ENCODE measurements at places on chromosomes 2 and 18.
A peak's percentile ranks its signal among the peaks of the same experiment; 100 is the strongest.

- no peak for DNase-seq
Measured at GRCh38 chr2:11546072-11546471, 12.2 kb downstream of the GREB1 start.

GRCh38 chr2:120687210-120687609 lies 48.5 kb upstream of the GLI2 start:
- DNase-seq, result no peak

DNA sequence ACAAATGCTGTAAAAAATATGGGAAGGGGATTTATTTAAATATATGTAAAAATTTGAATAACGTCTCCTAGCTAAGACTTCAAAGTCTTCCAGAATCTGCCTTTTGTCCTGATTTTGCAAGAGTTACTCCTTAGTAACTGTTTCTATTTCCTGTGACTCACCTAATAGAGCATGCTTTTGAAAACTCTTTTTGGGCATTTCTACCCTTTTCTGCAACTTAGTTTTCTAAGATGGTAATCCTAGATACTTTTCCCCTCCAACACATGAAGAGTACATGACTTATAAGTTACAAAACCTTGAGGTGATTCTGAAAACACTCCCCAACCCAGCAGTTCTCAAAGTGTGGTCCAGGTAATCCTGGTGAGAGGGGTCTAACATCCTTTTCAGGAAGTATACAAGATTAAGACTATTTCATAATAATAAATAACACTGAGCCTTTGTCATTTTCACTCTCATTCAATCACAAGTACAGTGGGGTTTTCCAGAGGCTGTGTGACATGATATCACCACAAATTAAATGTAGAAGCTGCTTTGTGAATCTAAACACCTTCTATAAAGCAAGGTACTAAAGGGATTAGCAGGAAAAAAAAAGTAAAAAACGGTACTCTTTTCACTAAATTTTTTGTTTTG lies 31.9 kb downstream of the PPP4R3B start:
- no peak for DNase-seq

DNA sequence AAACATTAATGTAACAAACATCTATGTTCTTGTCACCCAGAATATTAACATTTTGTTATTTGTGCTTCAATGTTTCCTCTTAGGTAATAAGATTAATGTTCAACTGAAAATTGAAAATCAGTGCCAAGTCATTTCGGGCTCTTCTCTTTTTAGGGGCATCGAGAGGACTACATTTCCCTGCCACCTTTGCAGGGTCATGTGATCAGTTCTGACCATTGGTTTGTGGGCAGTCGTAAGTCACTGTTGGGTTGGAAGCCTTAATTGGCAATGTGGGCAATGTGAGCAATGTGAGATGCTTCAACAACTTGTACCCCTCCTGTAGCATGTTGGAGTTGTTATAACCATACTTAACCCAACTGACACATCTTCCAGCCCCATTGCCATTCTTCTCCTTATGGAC lies 10.1 kb upstream of the CYRIA start:
- no peak for DNase-seq

GRCh38 chr2:6883448-6884122 lies 6.0 kb downstream of the RSAD2 start:
- DNase-seq, result peak; percentile 56

DNA sequence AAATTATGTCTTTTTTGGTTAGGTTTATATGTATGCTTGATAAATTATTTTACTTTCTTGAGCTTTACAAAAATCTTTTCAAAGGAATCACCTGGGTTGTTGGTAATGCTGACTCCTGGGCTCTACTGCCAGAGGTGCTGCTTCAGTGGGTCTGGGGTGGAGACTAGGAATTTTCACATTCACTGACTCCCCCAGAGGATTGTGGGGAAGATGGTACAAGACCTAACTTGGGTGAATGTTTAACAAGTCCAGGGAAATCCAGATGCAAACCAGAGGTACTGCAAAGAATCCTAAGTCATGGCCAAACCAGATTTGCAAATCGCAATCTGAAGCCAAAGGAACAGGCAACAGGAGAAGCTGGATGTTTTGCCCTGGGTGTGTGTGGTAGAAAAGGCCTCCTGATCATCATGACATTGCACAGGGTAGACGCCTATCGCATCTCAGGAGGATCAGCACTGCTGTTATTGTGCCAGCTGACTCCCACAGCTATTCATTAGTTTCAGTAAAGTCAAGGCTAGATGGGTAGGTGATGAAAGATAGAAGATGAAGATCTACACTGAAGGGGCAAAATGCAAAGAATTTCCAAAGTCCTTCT lies 185.2 kb downstream of the BARD1 start:
- no peak for DNase-seq

- DNase-seq, result no peak
Measured at GRCh38 chr18:34643989-34644388, 66.1 kb upstream of the DTNA start.

GRCh38 chr18:9570255-9570654 lies 44.1 kb downstream of the PPP4R1 start:
- DNase-seq, result no peak

GRCh38 chr2:14601156-14601770 lies 31.3 kb upstream of the LRATD1 start:
- no peak for DNase-seq

- no peak for DNase-seq
Measured at GRCh38 chr2:191869178-191869577, 22.3 kb upstream of the CAVIN2 start.

GRCh38 chr2:190119257-190119656 lies 56.7 kb upstream of the MSTN start:
- peak; percentile 37 for DNase-seq

DNA sequence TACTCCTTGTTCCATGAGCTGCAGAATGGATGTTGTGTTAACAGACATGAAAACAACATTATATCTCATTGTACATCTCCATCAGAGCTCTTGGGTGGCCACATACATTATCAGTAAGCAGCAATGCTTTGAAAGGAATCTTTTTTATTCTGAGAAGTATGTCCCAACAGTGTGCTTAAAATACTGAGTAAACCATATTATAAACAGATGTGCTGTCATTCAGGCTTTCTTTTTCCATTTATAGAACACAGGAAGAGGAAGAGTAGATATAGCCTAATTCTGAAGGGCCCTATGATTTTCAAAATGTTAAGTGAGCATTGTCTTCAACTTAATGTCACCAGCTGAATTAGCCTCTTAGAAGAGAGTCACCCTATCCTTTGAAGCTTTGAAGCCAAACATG lies 44.3 kb upstream of the CABYR start:
- DNase-seq, result no peak

DNA sequence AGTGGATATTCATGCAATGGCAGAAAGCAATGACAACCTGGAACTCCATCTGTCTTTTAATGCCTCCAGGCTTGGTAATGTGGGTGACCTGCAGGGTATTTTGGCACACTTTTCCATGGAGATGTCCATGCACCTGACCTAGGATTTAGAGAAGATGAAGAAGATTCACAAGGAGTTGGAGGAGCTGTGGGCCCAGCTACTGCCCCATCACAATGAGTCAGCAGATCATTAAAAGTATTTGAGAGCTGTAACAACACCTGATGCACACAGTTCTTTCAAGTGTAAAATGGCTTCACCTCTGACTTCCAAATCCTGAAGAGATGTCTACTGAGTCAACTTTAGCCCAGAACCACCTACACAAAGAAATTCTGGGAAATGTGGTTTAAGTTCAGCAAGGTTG lies 22.1 kb upstream of the OSR1 start:
- DNase-seq, result no peak

DNA sequence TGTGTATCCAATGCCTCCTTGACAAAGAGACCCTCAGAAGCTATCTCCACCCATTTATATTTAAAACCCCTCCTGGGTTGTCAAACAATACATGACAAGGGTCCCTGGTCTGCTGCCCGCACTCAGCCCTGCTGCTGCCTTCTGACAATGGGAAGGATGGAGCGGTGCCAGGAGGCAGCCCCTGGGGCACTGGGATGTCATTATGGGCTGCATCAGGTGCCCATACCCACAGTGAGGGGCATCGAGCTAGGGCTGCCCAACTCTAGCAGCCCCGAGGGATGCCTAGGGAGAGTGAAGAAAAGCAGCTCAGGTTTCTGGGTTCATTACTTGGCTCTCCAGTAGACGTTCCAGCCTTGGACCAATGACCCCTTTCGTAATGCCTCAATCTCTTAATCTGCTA lies 301.7 kb downstream of the ALK start:
- no peak for DNase-seq

DNA sequence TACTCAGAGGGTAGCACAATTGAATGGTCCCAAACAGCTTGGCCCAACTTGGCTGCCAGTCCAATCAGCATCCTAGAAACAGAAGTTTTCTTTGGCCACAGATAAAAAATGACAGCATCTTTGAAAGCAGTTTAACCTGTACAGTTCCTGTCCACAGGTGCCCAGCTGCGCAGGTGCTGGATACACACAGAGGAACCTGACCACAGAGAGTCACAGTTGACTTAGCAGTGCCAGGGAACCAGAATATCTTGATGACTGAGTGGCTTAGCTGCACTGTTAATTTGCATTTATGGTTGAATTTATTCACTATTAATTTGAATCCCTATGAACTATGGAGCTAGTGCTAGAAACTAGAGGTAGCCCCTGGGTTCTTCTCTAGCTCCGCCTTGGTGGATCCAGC lies 93.7 kb downstream of the TPGS2 start:
- DNase-seq, result no peak

- no peak for DNase-seq
Measured at GRCh38 chr2:121741450-121741849, 4.8 kb upstream of the NIFK start.

DNA sequence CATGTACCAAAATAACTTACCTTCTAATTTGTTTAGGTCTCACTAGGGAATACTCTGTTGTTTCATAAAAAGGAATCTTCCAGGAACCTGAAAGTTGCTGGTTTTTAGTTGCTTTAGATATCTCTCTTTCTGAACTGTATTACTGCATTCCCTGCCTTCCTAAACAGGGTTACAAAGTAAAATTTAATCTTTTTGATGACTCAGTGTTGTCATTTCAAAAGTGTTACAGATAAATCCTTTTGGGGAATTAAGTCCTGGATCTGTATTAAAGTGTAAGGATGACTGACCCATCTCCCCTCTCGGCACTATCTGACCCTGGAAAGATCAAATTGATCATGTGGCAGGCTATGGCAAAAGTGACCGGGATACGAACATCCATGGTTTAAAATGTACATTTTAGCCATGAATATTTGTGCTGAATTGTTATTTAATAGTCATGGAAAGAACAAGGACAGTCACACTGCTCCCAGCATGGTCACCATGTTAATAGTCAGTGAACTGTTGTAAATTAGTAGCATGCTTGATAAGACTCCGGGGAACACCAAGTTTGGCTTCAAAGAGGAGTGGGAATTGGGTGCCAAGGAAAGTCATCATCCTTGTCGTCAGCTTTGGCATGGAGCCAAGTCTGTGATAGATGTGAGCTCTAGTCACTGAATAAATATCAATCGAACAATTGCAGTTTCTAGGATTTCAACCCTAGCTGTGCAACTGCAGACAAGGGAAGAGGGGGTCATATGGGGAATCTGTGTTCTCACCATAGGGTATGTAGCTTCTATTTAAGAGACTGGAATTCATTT lies 4.2 kb downstream of the PLEKHA3 start:
- peak; percentile 64 for DNase-seq

- DNase-seq, result no peak
Measured at GRCh38 chr2:84938194-84938879, 32.6 kb upstream of the KCMF1 start.

- no peak for DNase-seq
Measured at GRCh38 chr2:98172951-98173350, 86.0 kb downstream of the VWA3B start.

- no peak for DNase-seq
Measured at GRCh38 chr2:108460345-108461037, 11.5 kb downstream of the GCC2 start.

GRCh38 chr18:30342675-30343074 lies 699.9 kb downstream of the DSC3 start:
- no peak for DNase-seq

- DNase-seq, result no peak
Measured at GRCh38 chr2:144914113-144914512, 394.2 kb upstream of the ZEB2 start.

GRCh38 chr2:235047171-235048160 lies 95.6 kb downstream of the SH3BP4 start:
- DNase-seq, result no peak

DNA sequence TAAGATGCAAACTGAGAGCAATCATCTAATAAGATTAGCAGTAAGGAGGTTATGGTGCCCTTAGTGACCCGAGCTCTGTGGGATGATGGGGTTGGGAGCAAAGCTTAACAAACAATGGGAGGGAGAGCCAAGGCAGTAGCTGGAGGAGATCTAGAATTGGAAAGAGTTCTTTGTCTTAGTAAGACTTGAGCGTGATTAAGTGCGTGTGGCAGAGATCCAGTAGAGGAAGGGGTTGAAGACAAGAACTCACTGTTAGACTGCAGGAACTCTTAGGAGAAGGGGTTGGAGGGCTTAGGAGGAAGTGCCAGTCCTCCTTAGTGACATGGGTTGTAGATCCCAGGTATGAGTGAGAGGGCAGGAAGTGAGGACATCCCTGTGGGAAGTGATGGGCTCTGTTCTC lies 184.7 kb downstream of the GFPT1 start:
- DNase-seq, result no peak

DNA sequence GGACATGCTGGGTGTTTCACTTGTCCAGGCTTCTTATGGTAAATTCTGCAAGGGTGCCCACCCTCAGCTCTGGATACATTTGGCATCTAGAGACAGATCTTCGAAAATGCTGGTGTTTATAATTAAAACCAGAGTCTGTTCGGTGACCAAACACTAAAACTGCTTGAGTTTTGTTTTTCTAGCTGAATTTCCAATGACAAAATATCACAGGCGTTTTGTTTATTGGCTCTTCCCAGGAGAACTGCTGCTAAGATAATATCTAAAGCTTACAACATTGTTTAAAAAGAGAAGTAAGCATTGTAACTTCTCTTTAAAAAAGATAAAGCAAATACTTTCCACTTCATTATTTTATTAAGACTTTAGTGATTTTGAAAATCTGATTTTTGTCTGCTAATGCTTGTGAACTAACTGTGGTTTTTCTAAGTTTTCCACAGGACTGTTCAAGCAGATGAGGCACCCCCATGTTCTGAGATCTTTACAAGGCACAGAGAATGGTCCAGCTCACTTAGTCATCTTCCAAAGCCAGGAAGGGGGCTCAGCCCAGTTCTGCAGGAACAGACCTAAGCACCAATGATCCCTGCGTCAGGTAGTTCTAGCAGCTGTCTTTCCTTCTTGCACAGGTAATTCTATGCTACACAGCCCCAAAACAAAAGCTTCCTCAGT lies 94.8 kb upstream of the LTBP1 start:
- DNase-seq, result no peak

GRCh38 chr2:65293376-65293775 lies 65.7 kb downstream of the ACTR2 start:
- no peak for DNase-seq

DNA sequence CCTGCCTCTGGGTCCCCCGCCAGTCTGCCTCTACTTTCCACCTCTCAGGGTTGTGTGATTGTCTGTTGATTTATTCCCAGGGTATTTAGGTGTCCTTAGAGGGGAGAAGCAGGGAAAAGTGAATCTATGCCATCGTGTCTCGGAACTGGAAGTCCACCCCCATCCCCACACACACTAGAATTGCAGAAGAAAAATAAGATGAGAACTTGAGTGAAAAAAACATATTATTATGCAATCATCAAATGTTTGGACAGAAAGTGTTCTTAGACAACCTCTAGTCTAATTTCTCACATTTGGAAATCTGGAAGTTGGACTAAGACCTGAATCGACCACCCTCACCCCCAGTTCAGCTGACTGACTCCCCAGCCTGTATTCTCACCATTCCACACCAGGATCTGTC lies 14.1 kb upstream of the CASP8 start:
- DNase-seq, result no peak
